GM12865 (cell line): ENCODE measurements at places on chromosomes 5 and 9.

GRCh38 chr9:111016426-111017045 is 21.7 kb downstream of the LPAR1 start:
- peak; percentile 42 for DNase-seq

GRCh38 chr5:151002250-151002649 is 18.1 kb upstream of the GPX3 start:
- DNase-seq, result no peak

DNA sequence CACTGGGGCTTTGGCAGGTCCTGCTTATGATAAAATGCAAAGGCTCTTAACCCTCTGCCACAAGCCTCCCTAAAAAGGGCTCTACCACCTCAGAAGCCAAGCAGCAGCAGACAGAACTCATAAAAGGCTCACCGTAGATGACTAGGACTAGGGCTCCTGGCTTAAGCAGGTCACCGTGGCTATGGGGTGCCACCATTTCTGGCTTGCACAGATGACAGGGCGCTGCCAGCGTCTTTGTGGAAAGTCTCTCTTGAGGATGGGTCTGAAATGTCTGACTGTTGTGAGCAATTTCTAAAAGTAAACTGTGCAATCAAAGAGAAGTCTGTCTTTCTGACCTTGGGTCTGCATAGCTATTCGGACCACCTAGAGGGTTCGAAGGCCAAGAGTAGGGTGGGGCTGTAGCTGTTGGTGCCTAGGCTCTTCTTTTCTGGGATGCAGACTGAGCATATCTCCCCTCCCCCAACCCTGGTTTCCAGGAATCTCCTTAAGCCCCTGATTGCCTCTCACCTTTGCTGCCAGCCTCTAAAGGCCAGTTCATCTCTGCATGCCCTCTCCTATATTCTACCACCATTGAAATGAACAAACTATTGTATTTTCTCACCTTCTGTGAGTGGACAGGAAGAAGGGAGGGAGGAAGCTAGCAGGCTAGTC is 307.4 kb downstream of the ARHGAP26 start:
- DNase-seq, result no peak

GRCh38 chr5:5617024-5617423 is 194.5 kb downstream of the ICE1 start:
- DNase-seq, result no peak

DNA sequence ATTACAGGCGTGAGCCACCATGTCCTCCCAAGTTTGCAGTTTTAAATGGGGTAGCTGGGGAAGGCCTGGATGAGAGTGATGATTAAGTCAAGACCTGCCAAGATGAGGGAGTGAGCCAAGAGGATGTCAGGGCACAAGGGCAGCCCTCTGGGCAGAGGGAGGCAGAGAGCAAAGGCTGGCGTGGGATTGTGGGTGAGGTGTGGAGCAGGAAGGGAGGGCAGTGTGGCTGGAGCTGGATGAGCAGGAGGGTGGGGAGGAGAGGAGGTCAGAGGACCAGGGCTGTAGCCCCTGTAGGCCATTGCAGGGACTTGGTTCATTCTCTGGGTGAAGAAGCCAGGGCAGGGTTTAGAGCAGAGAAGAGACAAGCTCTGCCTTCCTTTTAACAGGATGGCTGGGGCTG is 53.7 kb upstream of the CTNNA1 start:
- DNase-seq, result no peak

DNA sequence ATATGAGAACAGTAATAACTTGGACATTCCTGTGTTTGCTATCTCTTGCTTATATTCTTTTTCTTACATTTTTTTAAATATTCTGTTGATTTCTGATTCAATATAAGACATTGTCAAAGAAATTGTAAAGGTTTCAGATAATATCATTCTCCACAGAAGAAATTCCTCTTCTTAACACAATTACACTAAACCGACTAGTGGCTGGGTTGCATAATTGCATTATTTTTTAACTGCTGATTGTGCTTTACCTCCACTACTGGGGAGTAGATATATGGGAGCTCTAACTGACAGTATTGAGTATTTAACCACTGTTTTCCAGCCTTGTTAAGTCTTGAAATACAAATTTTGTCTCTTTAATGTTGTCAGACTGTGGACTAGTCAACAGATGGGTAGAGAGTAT is 723.8 kb upstream of the EDIL3 start:
- DNase-seq, result no peak

DNA sequence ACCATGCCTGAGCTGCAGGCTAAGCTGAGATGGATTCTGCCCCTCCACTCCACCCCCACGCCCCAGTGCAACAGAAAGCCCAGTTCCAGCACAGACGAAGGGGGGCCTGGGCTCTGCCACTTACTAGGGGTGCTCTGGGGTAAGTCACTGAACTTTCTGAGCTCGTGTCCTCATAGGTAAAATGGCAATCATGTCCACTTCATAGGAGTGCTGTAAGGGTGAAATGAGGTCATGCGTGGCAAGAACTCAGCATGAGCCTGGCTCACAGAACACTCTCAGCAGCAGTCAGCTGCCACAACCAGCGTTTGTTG is 8.4 kb upstream of the PSD2 start:
- no peak for DNase-seq

DNA sequence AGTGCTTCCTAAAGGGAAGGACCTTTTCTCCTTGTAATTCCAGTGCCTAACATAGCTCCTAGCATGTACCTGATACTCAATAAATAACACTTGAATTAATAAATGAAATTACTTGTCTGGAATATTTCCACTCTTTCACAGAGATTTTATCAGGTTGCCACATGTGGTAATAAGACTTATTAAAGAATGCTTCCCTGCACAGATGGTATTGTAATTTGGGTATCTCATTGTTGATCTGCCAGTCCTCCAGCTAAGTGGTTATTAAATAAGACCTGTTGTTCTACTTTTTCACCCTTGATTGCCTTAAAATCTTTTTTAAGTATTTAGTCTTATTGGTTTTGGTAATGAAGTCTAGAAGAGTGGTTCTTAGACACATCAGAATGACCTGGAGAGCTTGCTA is 28.1 kb upstream of the CETN3 start:
- no peak for DNase-seq

DNA sequence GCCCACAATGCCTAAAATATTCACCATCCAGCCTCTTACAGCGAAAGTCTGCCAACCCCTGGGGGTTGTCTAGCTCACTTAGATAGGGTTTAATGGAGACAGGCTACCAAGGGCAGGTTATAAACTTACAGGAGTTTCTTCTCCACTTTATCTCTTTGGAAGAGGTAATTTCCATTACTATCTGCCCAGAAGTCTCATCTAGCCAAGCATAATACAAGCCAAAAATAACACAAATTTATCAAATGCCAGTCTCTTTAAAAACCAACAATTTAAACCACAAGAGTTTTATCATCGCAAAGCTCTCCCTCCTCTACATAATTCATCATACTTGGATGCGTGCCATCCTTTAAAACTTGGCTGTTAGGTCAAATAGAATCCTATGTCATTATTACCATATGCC is 6.2 kb downstream of the RBM22 start:
- DNase-seq, result no peak

DNA sequence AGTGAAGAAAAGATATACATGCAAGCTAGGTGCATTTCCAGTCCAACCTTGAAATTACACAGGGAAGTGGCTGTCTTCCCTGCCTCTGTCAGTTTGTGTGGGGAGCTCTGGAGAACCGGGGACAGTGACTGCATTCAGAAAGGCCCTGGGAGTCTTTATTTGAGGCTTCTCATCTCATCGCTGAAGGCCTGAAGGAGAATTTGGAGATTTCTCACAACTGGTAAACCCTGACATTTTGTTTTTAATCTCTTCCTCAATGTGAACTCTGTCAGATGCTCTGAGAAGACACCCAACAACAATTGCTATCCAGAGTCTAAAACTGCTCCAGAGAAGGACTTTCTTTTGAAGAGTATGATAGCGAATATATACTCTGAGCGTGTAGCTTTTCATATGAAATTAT is 33.0 kb downstream of the MACIR start:
- DNase-seq, result no peak

- no peak for DNase-seq
Observed at GRCh38 chr5:129958581-129958980, 54.3 kb downstream of the CHSY3 start.

GRCh38 chr9:78130853-78131252 is 99.2 kb upstream of the GNAQ start:
- DNase-seq, result no peak

DNA sequence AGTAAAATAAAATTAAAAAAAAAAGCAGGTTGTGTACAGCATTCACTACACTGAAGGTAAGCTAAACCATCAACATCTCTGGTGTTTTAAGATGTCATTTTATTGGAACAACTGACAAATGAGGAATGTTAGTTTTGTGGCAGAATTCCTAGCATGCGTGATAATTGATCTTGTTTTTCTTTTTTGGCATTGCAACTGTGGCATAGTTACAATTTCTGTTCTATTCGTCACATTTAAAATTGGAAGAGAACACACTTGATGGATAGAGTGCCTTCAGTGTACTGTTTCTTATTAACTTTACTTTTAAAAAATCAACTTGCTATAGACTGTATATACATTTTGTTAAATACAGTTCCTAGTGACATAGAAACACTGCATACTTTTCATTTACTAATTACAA is 43.6 kb upstream of the TNFSF15 start:
- DNase-seq, result no peak

GRCh38 chr9:111992523-111992922 is 95.9 kb downstream of the UGCG start:
- DNase-seq, result peak; percentile 81

DNA sequence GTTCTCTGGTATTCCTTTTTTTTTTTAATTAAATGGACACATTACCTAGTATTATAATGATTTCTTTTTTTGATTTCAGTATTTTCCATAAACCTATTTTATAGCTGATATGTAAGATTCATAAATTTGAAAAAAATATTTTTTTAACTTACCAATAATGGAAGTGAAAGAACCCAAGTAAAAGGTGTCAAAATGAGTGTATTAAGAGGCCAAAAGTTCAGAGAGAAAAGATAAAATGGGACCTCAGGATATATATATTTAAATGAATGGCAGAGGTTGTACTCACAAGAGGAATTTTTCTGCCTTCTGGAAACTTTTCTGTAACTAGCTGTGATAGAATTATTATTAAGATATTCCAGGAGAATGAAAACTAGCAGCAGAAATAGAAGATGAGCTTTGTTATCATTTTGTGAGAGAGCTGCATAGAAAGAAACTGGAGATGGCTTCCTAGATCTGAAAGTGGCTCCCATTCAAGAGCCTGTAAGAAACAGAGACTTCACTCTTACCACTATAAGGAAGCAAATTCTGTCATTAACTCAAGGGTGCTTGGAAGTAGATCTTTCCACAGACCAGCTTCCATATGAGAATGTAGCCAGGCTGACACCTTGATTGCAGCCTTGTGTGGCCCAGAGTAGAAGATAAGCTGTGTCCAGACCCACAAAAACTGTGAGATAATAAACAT is 91.7 kb downstream of the MRPS30 start:
- DNase-seq, result no peak

DNA sequence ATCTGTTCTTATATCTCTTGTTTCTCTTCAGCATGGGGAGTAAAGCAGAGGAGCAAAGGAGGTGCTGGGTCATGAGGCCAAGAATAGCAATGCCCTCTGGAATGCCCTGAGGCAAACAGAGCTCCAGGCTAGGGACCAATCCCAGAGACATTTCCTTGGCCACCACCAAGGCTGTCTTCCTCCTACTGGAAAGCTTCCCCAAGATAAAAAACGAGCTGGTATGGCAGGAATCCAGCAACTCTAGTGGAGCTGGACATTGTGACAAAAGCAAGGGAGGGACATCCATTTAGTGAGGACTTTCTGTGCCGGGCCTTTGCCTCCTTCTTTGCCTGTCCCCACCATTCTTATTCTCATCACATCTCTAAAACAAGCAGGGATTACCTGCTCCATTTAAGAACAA is 161.6 kb downstream of the ASTN2 start:
- no peak for DNase-seq

- no peak for DNase-seq
Observed at GRCh38 chr5:131258733-131259132, 5.1 kb upstream of the CDC42SE2 start.

GRCh38 chr9:105994970-105995369 is 300.6 kb downstream of the TMEM38B start:
- DNase-seq, result no peak

DNA sequence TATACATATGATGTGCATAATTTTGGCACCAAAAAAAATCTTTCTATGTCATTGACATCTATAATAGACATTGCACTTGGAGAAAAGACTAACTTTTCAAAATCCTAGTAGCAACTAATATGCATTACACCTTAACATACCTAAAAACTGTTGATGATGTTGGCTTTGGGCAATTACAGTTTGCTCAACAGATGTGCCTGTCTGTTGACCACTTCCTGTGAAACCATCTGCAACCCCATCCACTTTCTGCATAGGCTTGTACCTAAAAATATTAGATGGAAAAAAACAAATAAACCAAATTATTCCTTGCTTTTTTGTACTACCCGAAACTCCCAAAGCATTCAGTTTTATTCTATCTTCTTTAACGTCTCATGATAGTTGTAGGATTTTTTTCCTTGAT is 248.6 kb downstream of the RFX3 start:
- DNase-seq, result peak; percentile 25

DNA sequence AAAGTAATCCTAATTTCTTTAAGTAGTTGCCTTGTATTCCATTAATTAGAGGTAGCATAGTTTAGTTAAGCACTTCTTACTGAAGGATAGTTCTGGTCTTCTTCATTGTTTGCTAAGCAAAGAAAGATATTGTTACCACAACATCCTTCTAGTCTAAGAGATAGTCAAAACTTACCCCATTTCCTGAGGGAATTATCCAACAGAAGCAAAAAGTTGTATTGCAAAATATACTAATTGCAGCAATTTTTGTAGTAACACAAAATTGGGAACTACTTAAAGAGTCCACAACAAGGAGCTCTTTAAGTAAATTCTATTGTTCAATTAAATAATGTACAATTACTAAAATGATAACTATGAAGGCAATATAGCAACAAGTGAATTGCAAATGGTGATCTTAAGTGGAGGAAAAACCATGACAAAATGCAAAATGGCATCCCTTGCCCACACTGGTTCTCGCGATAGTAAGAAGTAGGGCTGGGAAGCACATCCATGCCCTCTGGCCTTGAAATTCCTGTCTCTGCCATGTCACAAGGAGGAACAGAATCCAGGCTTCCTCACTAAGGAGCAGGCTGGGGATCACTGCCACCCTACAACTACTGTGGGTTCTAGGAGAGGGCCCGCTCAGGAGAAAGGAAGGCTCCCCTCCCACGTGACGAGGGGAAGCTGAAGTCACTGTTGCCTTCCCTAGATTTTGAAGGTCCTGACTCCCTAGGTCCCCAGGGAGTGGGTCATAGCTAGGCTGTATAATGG is 23.3 kb upstream of the MEGF9 start:
- DNase-seq, result no peak

- peak; percentile 4 for DNase-seq
Observed at GRCh38 chr5:32916648-32917047, 205.5 kb downstream of the NPR3 start.

DNA sequence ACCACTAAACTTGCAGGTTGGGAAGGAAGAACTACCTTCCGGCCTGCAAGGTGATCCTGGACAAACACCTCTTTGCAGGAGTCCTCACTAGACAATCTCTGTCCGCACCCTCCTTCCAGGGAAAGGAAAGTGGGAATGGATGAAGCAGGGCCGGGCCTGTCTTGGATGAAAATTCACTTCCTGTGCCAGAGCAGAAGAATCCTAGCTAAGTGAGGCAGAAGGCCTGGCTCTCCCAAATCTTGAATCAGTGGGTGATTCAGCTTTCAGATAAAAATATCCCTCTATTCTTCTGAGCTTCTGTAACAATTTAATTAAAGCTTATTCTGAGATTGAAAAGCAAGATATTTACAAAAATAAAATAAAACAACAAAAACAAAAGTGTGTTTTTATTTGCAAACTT is 281.9 kb upstream of the TLE4 start:
- DNase-seq, result no peak

- DNase-seq, result no peak
Observed at GRCh38 chr5:102782217-102782872, 27.2 kb downstream of the PAM start.

- DNase-seq, result no peak
Observed at GRCh38 chr5:113804943-113805342, 291.4 kb downstream of the YTHDC2 start.
